ENCODE measurements at places on chromosomes 7 and 10. TPM values are rescaled to one million over a fixed set of nuclear protein-coding genes. Genes with fewer than 3 reads are reported as not detected.

- no peak overlapping the region for H3K27ac ChIP-seq
- peaks cover 27% of the 10 kb centered on the region for H3K4me1 ChIP-seq
- peaks cover 4% of the 10 kb centered on the region for H3K36me3 ChIP-seq
- DNase-seq: no peak
Observed at GRCh38 chr7:141697211-141697871, 4.6 kb downstream of the DENND11 start.

DNA sequence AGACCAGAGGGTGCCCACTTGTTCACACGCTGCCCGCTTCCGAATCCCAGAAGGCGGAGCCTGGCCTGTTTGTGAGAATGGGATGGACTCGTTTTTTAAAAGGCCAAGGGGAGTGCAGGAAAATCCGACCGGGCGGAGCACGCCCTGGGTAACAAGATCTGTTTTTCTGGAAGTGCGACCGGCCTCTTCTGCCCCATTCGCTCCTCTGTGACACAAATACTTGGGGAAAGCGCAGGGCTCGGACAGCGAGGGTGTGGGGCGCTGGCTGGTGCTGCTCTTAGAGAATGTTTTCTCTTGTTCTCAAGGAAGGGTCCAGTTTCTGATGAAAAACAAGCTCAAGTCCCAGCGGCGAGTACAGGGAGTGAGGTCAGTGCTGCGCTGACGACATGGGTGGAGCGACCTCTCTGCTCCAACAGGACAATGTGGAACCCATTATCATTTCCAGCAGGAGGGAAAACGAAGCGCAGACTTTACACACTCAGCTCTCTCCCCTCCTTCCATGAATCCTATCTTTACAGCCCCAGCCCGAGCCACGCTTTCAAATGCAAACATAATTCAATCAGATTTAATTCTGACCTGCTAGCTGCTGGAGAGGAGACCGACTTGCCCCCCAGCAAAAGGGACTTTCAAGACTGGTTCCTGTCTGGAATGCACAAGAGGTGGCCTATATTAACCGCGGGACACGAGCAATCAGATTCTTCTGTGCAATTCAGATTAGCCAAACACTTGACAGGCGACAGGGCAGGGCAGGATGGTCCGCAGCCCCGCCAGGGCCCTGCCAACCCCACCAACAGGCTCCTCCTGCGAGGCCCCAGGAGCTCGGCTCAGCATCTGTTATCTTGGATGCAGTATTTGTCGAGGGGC, 1.1 kb downstream of the RADIL start:
- H3K4me3 ChIP-seq: peak overlapping the region; percentile 24
- H3K27me3 ChIP-seq: peaks cover 23% of the 10 kb centered on the region
- H3K4me1 ChIP-seq: peaks cover 8% of the 10 kb centered on the region
- no peaks in the 10 kb centered on the region for H3K36me3 ChIP-seq
- H3K27ac ChIP-seq: no peak overlapping the region

GRCh38 chr10:84038035-84038434, 101.3 kb upstream of the GHITM start:
- no peak for DNase-seq
- H3K27ac ChIP-seq: no peak overlapping the region
- no peaks in the 10 kb centered on the region for H3K36me3 ChIP-seq
- H3K4me3 ChIP-seq: no peak overlapping the region
- H3K4me1 ChIP-seq: no peaks in the 10 kb centered on the region

DNA sequence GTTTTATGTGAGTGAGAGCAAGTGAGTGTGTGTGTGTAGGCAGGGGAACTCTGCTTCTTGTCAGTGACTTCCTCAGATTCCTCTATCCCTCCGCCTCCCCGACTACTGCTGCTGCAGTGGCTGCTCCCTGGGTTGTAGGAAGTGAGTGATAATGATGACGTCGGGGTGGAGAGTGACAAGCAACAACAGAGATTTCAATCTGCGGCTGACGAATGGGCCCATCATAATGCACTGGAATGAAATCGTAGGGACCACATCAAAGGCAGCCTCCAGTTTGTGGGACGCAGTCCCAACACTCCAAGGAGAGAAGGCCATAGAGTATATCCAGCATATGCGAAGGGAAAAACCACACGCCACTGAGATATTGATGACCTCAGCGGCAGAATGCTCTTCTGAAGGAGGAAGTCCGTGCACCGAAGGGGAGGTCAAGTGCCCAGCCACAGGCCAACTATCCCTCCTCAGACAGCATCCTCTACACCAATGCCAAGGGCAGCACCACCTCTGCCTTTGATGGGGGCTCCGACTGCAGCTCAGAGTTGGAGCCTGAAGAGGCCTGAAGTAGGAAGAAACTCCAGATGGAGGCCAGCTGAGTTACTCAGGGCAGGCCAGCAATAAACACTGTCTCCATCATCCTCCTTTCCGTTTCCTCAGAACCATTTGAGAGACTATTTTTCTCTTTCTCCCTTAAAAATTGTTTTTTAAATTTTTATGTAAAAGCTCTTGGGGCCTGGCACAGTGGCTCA, 11.3 kb upstream of the STMP1 start:
- DNase-seq: no peak
- H3K27ac ChIP-seq: no peak overlapping the region
- H3K4me1 ChIP-seq: no peaks in the 10 kb centered on the region
- H3K4me3 ChIP-seq: no peak overlapping the region
- no peaks in the 10 kb centered on the region for H3K27me3 ChIP-seq

GRCh38 chr7:5704534-5704922, 76.9 kb downstream of the RNF216 start:
- H3K27ac ChIP-seq: no peak overlapping the region
- peaks cover 8% of the 10 kb centered on the region for H3K27me3 ChIP-seq
- peaks cover 34% of the 10 kb centered on the region for H3K4me1 ChIP-seq
- H3K36me3 ChIP-seq: peaks cover 43% of the 10 kb centered on the region

DNA sequence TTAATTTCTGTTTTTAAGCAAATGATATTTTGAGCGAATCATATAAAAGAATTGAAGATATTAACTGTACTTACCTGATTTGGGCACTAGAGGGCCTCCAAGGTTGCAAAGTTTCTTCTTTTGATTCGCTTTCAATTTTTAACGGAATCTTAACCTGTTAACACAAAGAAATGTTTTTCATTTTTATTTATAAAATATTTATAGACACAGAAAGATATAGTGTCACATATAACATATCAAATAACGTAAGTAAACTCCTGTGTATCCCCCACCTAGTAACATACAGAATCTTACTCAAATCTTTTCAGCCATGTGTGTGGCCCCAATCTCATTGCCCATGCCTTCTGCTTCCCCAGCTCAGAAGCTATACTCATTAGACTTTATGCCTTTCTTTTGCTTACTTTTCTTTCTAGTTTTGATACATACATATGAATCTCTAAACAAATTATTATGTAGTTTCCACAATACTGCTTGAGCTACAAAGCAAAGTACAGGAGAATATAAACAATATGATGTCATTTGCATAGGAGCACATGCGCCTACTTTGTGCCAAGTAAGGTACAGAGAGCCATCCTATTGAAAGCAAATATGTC, 49.5 kb upstream of the ZPBP start:
- H3K27ac ChIP-seq: peak overlapping the region; percentile 42
- no peak for DNase-seq
- H3K36me3 ChIP-seq: no peaks in the 10 kb centered on the region
- peaks cover 12% of the 10 kb centered on the region for H3K27me3 ChIP-seq
- H3K4me3 ChIP-seq: peak overlapping the region; percentile 29

DNA sequence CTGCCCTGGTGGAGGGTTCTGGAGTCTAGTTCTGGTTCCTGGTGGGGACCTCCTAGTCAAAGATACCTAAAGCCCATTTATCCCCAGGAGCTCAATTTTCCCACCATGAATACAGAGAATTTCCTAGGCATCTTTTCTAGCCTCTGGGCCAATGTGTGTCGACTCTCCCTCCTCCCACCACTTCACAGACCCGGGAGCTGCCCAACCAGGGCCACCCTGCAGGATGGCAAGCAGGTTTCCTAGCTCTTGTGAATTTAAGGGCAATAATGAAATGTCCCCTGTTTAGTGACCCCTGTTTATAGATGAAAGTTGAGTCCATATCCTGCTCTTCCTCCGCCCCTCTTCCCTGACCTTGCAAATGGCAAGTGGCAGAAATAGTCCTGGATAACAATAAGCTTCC, 9.4 kb downstream of the DLX5 start:
- H3K27ac ChIP-seq: no peak overlapping the region
- peaks cover 4% of the 10 kb centered on the region for H3K36me3 ChIP-seq
- no peaks in the 10 kb centered on the region for H3K4me1 ChIP-seq
- DNase-seq: no peak
- peaks cover 93% of the 10 kb centered on the region for H3K27me3 ChIP-seq

- peaks cover 78% of the 10 kb centered on the region for H3K4me1 ChIP-seq
- no peaks in the 10 kb centered on the region for H3K27me3 ChIP-seq
- peak overlapping the region; percentile 74 for H3K27ac ChIP-seq
- no peak overlapping the region for H3K4me3 ChIP-seq
Observed at GRCh38 chr7:2982831-2983230, 60.8 kb downstream of the CARD11 start.

DNA sequence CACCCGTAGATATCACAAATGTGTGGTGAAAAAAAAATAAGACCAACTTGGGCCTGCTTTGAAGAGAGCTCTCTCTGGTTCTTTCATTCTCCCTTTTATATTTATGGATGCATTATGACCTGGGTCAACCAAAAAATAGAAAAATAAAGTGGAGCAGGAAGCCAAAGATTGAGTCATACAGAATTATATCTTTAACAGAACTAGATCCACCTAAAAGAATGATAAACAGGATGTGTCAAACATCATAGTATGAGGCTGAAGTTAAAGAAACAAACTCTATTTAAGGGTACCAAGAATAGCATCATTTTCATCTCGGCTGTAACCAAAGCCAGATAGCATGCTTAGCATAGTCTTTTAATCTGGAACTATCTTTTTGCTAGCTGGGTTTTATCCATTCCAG, 28.8 kb upstream of the NMT2 start:
- H3K27me3 ChIP-seq: no peaks in the 10 kb centered on the region
- H3K4me3 ChIP-seq: peak overlapping the region; percentile 6
- peak overlapping the region; percentile 86 for H3K27ac ChIP-seq
- no peak for DNase-seq
- H3K36me3 ChIP-seq: peaks cover 5% of the 10 kb centered on the region

DNA sequence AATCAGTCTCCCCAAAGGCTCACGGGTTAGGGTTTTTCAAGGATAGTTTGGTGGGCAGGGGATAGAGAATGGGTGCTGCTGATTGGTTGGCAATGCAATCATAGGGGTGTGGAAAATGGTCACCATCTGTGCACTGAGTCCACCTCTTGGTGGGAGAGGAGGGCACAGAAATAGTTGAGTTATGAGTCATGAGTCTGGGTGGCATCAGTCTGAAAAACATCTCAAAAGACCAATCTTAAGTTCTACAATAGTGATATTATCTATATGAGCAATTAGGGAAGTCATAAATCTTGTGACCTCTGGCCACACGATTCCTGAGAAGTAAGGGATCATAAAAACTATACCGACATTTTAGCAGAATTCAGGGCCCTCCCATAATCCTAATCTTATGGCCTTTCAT, 62.7 kb downstream of the LGI1 start:
- DNase-seq: no peak
- H3K36me3 ChIP-seq: no peaks in the 10 kb centered on the region
- H3K27ac ChIP-seq: no peak overlapping the region

The TRIM74 gene
- 1.9 TPM for total RNA-seq

The TMEM236 gene
- total RNA-seq: 0.08 TPM

The TRPV5 gene
- total RNA-seq: not detected

The MSMB gene
- not detected for total RNA-seq

The UFSP1 gene
- total RNA-seq: 2.1 TPM

The TMEM270 gene
- not detected for total RNA-seq

The KIAA1549 gene
- total RNA-seq: 0.33 TPM

The TET1 gene
- total RNA-seq: 1.5 TPM

The RBM48 gene
- 15.0 TPM for total RNA-seq
